ENCODE measurements at places on chromosomes 12 and 14. TPM values are rescaled to one million over a fixed set of nuclear protein-coding genes. Genes with fewer than 3 reads are reported as not detected.

ZNF140 gene
- total RNA-seq = 17.2 TPM

ALDH2 gene
- total RNA-seq = 98.5 TPM

RASAL1 gene
- total RNA-seq = not detected

TMEM233 gene
- total RNA-seq = not detected

AMN gene
- not detected for total RNA-seq

KCNC2 gene
- total RNA-seq = not detected

KRT85 gene
- not detected for total RNA-seq

SLC8A3 gene
- 0.29 TPM for total RNA-seq

CLEC2A gene
- total RNA-seq = not detected

COX6A1 gene
- 260 TPM for total RNA-seq

CLEC1B gene
- not detected for total RNA-seq

LRRC10 gene
- not detected for total RNA-seq

NELL2 gene
- total RNA-seq = not detected

RABGGTA gene
- total RNA-seq = 45.2 TPM

MYL6 gene
- total RNA-seq = 1,312 TPM

FAM181A gene
- not detected for total RNA-seq

PAPOLA gene
- total RNA-seq = 140 TPM

RPGRIP1 gene
- 0.22 TPM for total RNA-seq

MANSC4 gene
- not detected for total RNA-seq

ADGRD1 gene
- not detected for total RNA-seq

RNASE7 gene
- total RNA-seq = not detected

LPAR5 gene
- not detected for total RNA-seq

CINP gene
- total RNA-seq = 58.8 TPM

DAO gene
- not detected for total RNA-seq

MUCL1 gene
- total RNA-seq = not detected

DPY19L2 gene
- total RNA-seq = 1.3 TPM

SLC5A8 gene
- total RNA-seq = not detected

ASCL1 gene
- total RNA-seq = not detected

PPP4R4 gene
- 0.43 TPM for total RNA-seq
